ENCODE measurements at places on chromosomes 6 and 20. TPM values are rescaled to one million over a fixed set of nuclear protein-coding genes. Genes with fewer than 3 reads are reported as not detected.

BPIFB4 gene
- total RNA-seq: not detected

TRIM10 gene
- total RNA-seq: not detected

CST2 gene
- not detected for total RNA-seq

EBF4 gene
- total RNA-seq: 0.10 TPM

FNDC1 gene
- total RNA-seq: not detected

PAX1 gene
- not detected for total RNA-seq

DNAH8 gene
- total RNA-seq: not detected

RIMS4 gene
- not detected for total RNA-seq

ID1 gene
- 437 TPM for total RNA-seq

SLC13A3 gene
- total RNA-seq: 4.1 TPM

DNA sequence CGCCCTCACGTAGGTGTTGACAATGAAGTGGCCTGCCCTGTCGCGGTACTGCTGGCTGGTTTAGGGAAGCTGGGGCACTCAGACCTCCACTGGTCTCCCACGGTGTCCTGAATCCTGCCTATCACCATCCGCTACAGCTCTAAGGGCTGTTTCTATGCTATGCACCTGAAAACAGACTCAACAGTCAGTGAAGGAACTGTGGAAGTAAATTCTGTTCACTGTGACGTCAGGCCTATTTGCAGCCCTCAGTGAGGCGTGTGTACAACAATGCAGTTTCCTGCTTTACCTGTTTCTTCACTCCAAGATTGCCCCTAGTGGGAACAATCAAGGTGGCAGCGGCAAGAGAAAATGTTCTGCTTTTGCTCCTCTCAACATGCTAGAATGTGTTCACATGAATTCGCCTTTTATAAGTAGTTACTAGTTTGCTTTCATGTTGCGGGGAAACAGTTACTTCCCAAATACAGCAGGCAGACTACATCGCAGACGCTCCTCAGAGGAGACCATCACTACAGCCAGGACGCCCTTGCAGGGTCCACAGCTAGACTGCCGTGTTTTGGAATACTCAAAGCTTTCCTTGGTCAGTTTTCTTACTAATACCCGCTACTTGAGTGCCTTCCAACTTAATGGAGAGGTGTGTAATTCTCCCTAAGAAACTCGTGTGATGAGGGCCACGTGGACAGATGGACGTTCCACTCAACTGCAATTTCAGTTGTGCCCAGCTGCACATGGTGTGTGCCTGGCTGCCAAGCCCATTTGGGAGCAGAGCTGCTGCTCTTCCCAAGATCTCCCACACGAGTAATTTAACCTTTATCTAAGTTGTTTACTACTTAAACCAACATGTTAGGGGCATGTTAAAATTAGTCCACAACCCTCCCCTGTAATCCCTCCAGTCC lies 25.4 kb downstream of the DIDO1 start:
- no peak for DNase-seq

DNA sequence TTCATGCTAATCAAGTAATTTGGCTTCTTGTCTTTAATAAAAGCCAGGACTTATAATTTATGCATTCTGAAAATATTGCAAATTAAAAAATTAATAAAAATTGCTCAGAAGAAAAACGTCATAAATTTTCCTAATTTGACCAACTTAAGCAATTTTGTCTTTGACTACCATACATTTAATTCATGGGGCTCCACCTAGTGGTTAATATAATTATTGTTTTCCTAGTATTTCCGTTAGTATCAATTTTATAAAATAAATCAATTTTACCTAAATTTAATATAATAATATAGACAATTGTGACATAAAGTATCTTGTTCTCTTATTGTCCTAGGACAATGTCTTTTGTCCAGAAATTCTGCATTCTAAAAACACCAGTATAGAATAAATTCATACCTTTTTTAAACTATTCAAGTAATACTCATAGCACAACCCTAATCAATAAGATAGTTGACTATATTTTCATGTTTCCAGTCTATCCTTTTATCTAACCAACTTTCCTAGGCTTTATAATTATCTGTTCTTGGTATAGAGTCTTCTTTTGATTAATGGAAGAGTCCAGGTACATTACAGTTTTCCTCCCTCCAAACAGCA lies 319.9 kb downstream of the TRDN start:
- DNase-seq: peak; percentile 1

GRCh38 chr6:124148236-124148957 lies 344.7 kb downstream of the NKAIN2 start:
- DNase-seq: no peak

GRCh38 chr20:17958373-17959256 lies 10.0 kb downstream of the SNX5 start:
- DNase-seq: no peak

DNA sequence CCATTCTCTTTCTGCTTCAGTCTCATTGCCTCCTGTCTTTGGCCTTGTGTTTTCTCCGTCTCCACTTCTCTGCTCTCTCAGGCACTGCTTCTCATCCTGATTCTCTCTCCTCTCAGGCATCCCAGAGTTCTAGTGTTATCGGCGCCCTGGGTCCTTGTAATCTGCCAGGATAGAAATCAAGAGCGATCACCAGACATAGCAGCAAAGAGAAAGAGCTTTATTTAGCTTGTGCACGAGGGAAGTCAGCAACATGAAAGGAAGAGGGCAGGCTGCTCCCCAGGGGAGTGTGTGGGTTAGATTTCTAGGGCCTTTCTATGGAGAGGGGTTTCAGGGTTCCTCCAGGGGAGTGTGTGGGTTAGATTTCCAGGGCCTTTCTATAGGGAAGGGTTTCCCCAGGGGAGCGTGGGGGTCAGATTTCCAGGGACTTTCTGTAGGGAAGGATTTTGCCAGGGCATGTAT lies 32.5 kb downstream of the SUN5 start:
- DNase-seq: no peak

GRCh38 chr6:128438393-128438792 lies 82.0 kb downstream of the PTPRK start:
- DNase-seq: peak; percentile 56

- DNase-seq: no peak
Measured at GRCh38 chr6:56691814-56692213, 49.1 kb upstream of the DST start.

DNA sequence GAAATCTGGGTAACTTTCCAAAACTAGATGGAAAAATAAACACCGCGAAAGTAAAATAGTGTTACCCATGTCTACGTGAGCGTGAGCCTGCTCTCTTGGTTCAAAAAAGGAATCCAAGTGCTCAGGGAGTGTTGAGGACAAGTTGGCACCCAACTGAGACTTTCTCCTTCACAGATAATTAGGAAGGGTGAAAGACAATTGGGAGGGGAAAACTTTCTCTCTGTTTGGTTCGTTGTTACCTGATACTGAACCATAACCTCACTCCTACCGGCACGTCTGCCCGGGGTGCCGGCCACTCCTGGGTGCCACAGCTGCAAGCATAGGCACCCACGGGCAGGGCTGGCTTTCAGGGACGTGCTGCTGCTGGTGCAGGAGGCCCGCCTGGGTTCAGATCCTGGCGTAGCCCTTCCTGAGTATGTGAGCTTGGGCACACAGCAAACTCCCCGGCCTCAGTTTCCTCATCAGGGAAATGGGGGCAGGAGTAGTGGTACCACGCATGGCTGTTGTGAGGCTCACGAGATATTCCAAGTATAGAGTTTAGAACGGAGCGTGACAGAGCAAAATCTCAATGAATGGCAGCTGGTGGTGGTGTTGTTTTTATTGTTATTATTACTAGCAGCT lies 38.2 kb upstream of the PMEPA1 start:
- DNase-seq: no peak

GRCh38 chr6:109073344-109074132 lies 21.1 kb downstream of the SESN1 start:
- DNase-seq: peak; percentile 68

DNA sequence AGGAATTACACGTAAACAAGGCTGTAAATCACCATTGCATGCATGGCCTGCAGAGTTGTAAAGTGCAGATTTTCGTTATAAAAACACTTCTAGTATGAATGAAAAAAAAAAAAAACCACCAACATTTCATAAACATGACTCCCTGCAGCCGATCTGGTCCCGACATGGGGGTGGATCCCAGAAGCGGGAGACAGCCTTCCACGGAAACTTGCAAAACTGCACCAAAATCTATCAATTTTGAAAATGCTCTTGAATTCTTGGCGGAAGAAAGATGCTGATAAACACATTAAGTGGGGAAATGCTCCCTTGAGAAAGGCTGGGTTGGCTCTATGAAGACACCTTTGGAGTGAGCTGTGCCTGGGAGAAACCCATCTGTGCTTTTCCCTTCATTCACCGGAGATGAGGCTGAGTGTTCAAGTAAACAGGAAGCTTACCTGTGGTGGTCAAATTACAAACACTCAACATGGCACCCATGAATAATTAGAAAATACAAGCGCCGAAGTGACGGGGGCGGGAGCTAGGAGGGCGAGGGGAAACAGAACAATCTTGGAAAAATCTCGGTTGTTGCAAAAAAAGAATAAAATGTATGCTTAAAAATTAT lies 845 bp upstream of the ANKRD60 start:
- DNase-seq: no peak

- peak; percentile 3 for DNase-seq
Measured at GRCh38 chr6:69936674-69937363, 70.5 kb downstream of the COL19A1 start.

DNA sequence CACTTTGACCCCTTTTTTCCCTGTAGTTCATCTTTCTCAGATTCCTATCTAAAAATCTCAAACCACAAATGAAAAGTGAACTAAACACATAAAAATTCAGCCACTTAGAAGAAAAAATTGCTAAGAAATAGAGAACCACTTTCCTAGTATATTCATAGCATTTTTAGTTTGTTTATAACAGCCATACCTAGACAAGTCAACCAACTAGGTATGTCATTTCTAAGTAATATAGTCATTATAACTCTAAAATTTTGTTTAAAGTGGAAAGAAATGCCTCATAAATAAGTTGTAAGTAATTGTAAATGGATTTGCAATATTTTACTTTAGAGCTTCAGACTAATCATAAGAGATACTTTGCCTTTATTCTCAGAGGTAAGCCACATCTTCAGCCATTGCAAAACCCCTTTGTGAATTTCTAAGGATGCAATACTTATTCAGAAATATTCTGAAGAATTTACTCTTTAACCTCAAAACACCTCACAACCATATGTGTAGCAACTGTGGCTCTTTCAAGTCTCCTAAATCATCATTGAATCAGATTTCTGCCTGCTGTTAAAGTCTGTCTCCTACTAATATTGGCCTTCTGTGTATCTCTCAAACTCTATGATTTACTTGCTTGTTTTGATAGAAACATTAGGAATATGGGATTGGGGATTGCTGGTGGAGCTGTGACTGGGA lies 6.9 kb upstream of the SUMO4 start:
- no peak for DNase-seq

GRCh38 chr6:77290798-77291197 lies 172.5 kb downstream of the HTR1B start:
- peak; percentile 7 for DNase-seq

GRCh38 chr6:5840734-5841390 lies 165.9 kb downstream of the NRN1 start:
- DNase-seq: no peak

DNA sequence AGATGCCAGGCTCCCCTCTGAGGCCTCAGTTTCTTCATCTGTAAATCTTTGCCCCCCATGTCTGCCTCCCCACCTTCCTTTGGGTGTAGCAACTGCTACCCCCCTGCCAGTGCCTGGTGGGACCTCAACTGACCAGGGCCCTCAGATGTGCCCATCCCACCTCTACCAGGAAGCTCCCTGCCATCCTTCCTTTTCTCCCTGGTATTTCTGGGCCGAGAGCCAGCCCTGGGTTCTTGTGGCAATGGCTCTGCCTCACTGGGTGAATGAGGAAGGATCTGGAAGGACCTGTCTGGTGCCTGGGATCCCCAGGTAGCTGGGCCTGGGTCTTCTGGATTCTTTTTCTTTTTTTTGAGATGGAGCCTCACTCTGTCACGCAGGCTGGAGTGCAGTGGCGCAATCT lies 141.1 kb upstream of the RNF24 start:
- DNase-seq: no peak

GRCh38 chr20:53738039-53738944 lies 144.7 kb upstream of the ZNF217 start:
- peak; percentile 95 for DNase-seq
